ENCODE measurements at places on chromosomes 12 and 14. TPM values are rescaled to one million over a fixed set of nuclear protein-coding genes. Genes with fewer than 3 reads are reported as not detected.

DNA sequence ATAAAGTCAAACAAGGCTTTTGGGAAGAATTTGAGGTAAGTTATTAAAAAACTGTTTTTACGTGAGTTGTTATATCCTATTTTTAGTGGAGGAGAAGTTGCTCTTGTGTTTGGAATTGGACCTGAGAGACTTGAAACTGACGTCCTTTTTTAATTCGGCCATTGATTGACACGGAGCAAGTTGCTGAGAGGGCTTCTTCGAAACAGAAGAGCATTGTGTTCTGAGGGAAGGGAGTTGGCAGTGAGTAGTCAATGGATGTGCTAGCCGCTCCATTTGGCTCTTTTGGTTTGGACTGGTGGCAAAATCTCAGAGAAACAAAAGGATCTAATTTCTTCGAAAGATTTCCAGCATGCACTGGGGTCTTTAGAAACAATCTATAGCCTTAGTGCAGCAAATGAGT lies 37.3 kb downstream of the PTPN11 start:
- DNase-seq = no peak

DNA sequence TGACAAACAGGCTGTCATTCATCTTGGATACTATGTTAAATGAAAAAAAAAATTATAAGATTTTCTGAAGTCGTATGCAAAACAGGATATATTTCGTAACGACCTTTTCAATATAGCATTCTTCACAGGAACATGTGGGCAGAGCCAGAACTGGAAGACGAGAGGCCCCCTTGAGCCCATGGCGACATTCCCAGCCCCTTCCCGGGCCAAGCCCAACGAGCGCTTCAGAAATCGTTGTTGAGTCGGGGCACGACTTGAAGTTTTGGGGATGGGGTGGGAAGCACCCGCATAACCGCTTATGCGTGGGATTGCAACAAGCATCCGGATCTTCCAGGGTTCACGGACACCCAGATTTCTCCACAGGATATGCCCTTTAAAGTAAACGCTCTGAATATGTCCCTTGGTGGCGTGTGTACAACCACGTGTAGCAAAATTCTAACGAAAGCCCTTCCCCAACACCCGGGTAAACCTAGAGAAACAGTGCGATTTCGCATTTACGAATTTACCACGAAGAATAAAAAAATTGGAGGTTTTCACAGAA lies 736 bp downstream of the C14orf39 start:
- no peak for DNase-seq

DNA sequence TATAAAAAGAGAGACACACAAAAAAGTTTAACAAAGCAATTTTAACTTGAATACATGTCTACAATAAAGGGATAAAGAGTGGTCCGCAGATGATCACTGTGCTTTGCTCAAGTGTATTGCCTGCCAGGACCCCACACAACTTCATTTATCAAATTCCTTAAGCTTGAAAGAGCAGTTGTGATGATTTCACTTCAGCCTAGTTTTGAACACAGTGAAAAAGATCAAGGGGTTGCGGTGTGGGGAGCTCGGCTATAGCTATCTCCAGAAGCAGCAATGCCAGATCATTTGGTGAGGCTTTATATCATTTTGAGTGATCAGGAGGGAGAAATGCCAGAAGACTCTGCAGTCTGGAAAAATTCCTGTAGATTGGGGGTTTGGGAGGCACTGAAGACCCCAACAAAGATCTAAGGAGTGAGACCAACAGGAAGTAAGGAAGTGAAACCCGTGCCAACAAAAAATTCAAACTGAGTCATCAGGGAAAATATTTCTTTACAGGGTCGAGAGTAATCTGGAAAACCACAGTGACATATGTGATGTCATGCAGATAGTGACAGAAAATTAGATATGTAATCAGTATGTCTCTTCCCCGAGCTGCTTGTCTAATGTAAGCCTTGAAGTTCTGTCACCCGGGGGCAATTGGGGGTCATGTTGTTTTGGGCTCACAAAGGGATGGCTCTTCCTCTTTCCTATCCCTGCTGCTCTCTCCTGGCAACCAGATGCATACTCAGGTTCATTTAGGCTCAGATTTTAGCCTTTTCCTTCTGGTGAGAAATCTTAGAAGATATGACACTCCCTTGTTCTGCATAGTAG lies 221.8 kb downstream of the MSRB3 start:
- no peak for DNase-seq

- no peak for DNase-seq
Observed at GRCh38 chr14:103239751-103240150, 94.3 kb upstream of the EIF5 start.

GRCh38 chr14:92615451-92615850 lies 101.9 kb downstream of the RIN3 start:
- no peak for DNase-seq

ACVRL1 gene
- total RNA-seq = 71.3 TPM

GRCh38 chr14:78588906-78589305 lies 418.7 kb downstream of the NRXN3 start:
- DNase-seq = no peak

GRCh38 chr14:49297102-49297501 lies 289.1 kb downstream of the RPS29 start:
- no peak for DNase-seq

DNA sequence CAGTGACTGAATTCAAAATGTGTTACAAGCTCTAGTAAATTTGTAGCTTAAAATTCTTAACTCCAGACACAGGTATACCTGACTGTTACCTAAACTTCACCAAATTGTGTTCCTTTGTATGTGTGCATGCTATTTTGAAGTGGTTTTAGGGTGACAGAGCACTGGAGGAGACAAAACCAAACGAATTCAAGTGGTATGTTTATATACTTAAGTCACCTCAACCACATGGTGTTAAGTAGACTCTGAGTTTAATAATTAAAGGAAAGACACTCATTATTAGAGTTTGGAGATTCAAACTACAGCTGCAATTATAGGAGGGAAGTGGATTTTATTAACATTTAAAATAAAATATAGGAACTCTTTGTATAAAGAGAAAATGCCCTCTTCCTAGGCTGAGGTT lies 84.3 kb downstream of the PLCZ1 start:
- no peak for DNase-seq

LBHD2 gene
- total RNA-seq = not detected

KRR1 gene
- total RNA-seq = 24.7 TPM

GRCh38 chr14:95458459-95458858 lies 58.0 kb downstream of the SYNE3 start:
- no peak for DNase-seq

GRCh38 chr12:67223225-67223624 lies 45.9 kb upstream of the CAND1 start:
- no peak for DNase-seq

PTPN6 gene
- total RNA-seq = 18.9 TPM

GRCh38 chr14:61586544-61587055 lies 108.7 kb upstream of the HIF1A start:
- no peak for DNase-seq

GRCh38 chr12:47088021-47088944 lies 8.5 kb upstream of the AMIGO2 start:
- no peak for DNase-seq

DNA sequence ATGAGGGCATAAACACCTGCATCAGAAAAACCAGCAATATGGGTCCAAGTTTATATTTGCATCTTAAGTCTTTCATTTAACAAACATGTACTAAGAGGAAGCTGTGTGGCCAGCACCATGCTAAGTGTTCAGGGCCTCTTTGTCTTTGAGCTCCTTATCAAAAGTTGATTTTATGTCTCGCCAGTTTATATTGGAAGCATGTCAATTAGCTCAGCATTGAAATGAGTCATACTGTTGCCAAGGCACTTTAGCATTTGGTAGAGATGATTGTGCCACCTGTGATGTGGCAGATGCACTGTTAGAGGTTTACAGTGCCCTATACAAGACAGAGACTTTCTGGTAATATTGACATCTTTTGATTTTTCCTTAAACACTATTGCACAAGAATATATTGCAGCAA lies 68.5 kb downstream of the BHLHE41 start:
- no peak for DNase-seq

GRCh38 chr14:55749201-55749812 lies 169.3 kb downstream of the KTN1 start:
- no peak for DNase-seq

- DNase-seq = no peak
Observed at GRCh38 chr14:63993992-63994391, 141.2 kb downstream of the SYNE2 start.

PROX2 gene
- total RNA-seq = not detected

DNA sequence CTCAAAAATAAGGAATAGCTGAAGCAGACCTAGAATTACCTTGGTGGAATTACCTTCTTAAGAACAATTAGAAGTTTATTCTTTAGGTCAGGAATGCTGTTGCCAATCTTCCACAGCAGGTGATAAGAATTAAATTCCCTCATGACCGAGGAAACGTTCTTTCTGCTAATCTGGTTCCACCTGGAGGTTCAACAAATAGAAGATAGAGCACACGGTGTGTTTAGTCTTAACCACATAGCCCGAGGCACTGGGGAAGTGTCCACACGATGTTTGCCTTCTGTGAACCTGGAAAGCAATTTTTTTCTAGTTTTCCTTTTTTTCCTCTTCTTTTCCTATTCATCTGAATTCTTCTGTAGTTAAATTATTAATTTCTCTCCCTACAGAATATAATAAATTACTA lies 906.9 kb downstream of the NRXN3 start:
- DNase-seq = no peak

PPP4R4 gene
- 0.75 TPM for total RNA-seq

GRCh38 chr12:110688446-110689280 lies at the start of gene HVCN1:
TSS of gene HVCN1 (minus strand) at chr12:110689115. CDS start at chr12:110683245, 5,870 bp downstream.
- DNase-seq = no peak

DNA sequence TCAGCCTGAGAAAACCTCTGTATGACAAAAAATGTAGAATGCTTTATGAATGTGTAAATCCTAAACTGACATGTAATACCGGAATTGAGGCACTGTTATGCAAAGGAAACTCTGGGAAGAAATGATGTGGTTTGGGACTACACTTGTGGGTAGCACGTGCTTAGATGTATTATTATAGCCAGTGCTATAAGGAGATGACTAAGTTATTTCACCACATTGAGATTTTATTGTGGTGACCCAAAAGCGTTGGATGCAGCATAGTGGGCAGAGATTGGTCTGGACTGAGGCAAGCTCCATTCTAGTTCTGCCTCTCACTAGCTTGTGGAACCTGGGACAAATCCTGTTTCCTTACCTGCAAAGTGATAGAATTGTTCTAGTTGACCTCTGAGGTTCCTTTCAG lies 172.2 kb downstream of the SNAPC1 start:
- no peak for DNase-seq

SYCP3 gene
- 0.38 TPM for total RNA-seq

ARG2 gene
- total RNA-seq = 23.8 TPM

LRTM2 gene
- total RNA-seq = not detected

DNA sequence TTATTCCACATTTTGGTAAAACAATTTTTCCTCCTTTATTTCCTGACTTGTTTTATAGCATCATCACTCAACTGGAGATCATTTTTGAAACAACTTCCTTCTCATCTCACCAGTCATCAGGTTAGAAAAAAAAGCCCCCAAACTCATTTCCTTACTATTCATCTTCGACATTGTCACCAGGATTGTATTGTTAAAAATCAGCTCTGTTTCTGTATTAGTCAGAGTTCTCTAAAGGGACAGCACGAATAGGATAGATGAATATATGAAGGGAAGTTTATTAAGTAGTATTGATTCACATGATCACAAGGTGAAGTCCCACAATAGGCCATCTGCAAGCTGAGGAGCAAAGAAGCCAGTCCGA lies 392.6 kb downstream of the FUT8 start:
- no peak for DNase-seq

- no peak for DNase-seq
Observed at GRCh38 chr12:54759751-54760150, 94.6 kb upstream of the MUCL1 start.

GRCh38 chr12:49548822-49549648 lies 10.2 kb downstream of the KCNH3 start:
- DNase-seq = no peak

Data from esophagus squamous epithelium (tissue), 5 donors.